Fibroblast of lung (primary cell): ENCODE measurements at places on chromosomes 3 and 15. TPM values are rescaled to one million over a fixed set of nuclear protein-coding genes. Genes with fewer than 3 reads are reported as not detected.

- no peak for DNase-seq
- H3K27me3 ChIP-seq = no peaks in the 10 kb centered on the region
- H3K4me3 ChIP-seq = no peak overlapping the region
- H3K36me3 ChIP-seq = no peaks in the 10 kb centered on the region
- H3K4me1 ChIP-seq = no peaks in the 10 kb centered on the region
Measured at GRCh38 chr3:152037297-152037696, 163.9 kb downstream of the SUCNR1 start.

DNA sequence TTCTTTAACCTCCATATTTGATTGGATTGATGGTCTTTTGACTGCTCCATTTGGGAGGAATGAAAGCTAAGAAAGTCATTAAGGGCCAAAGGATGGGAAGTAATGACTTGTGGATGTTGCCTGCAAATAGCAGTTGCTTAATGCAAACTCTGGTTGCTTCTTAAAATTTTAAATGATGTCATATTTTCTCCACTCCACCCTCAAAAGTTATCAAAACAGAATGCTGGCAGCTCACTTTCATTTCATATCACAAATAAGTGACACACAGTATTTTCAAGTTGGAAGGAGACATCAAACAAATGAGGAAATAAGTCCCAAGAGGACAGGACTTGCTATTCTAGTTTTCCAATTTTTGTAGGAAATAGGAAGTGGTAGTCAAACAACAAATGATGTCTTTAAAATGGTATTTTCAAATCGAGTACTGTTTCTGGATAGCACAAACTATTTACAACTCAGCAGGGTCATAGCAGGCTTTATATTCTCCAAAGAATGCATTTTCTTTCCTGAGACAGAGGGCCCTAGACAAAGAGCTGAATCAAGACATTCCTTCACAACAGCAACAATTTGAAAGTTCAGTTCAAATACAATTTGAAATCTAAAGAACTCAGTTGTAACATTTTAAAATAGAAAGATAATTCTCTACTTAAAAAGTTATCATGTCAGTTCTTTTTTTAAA is 165.1 kb upstream of the UBE2E1 start:
- H3K4me1 ChIP-seq = no peaks in the 10 kb centered on the region
- H3K36me3 ChIP-seq = no peaks in the 10 kb centered on the region
- no peak overlapping the region for H3K27ac ChIP-seq

C2CD4A gene
- not detected in 2 replicates for polyA plus RNA-seq

DNA sequence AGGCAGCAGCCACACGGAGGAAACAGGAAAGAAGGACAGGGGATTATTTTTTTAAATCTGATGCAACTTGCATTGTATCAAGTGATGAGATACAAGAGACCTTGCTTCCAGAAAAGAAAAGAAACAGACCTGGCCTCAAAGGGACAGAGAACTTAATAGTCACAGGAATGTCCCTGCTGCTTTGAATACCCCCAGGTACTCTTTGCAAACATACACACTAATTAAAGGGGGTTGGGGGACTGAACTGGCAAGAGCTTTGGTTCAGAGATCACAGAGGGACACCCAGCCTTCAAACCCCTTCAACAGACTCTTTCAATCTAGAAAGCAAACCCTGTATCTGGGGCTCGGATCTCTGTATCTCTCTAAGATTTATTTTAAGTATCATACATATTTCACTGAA is 18.0 kb downstream of the TNIK start:
- no peak overlapping the region for H3K4me3 ChIP-seq
- H3K27ac ChIP-seq = no peak overlapping the region
- H3K36me3 ChIP-seq = no peaks in the 10 kb centered on the region
- no peaks in the 10 kb centered on the region for H3K27me3 ChIP-seq
- H3K4me1 ChIP-seq = peaks cover 5% of the 10 kb centered on the region

- H3K4me1 ChIP-seq = no peaks in the 10 kb centered on the region
- no peaks in the 10 kb centered on the region for H3K36me3 ChIP-seq
- DNase-seq = peak; percentile 55
- H3K4me3 ChIP-seq = no peak overlapping the region
- H3K27me3 ChIP-seq = peaks cover 32% of the 10 kb centered on the region
Measured at GRCh38 chr3:184506561-184506991, 55.0 kb upstream of the EPHB3 start.

HTR3E gene
- not detected in 2 replicates for polyA plus RNA-seq

GRCh38 chr3:74000725-74001124 is 376.0 kb upstream of the PDZRN3 start:
- no peaks in the 10 kb centered on the region for H3K27me3 ChIP-seq
- H3K27ac ChIP-seq = no peak overlapping the region
- H3K4me1 ChIP-seq = no peaks in the 10 kb centered on the region

DNA sequence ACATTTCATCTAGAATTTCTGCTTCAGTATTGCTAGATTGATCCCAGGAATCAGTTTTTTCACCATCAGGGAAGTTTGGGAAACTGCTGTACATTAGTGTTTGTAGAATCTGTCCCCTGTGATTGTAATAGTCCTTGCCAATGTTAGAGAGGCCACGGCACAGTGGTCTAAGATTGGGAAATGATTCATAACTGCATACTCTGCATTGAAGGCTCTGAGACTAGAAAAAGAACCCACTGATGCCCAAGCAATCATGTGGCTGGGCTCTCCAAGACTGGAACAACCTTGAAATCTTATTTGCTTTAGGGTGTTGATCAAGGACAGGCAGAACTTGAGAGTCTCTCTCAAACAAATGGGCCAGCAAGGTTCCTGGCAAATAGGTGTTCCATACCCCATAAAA is 245.6 kb upstream of the LRTM1 start:
- DNase-seq = no peak
- H3K27ac ChIP-seq = no peak overlapping the region
- no peak overlapping the region for H3K4me3 ChIP-seq
- H3K4me1 ChIP-seq = peaks cover 17% of the 10 kb centered on the region
- H3K36me3 ChIP-seq = no peaks in the 10 kb centered on the region
- H3K27me3 ChIP-seq = no peaks in the 10 kb centered on the region

- no peak overlapping the region for H3K4me3 ChIP-seq
- H3K27me3 ChIP-seq = no peaks in the 10 kb centered on the region
- H3K27ac ChIP-seq = no peak overlapping the region
- DNase-seq = peak; percentile 24
- H3K36me3 ChIP-seq = no peaks in the 10 kb centered on the region
Measured at GRCh38 chr15:55555089-55555488, 33.1 kb downstream of the PYGO1 start.

DNA sequence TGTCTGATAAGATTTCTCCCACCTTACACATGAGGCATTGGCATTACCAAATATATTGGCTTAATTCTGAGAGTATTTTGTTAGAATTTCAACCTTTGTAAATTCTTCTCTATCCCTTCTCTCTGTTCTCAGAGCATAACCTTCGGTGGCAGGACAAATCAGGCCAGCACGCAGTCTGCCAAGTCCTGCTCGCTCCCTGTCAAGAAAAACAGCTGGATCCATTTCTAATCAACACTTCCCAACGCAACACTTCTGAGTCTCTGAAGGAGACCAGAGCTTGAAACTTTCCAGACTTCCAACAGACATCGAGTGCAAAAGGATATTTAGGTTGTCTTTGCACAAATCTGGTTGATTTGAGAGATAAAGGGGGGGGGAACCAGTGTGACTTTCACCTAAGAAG is 125.7 kb downstream of the SV2B start:
- DNase-seq = no peak
- no peak overlapping the region for H3K4me3 ChIP-seq
- no peaks in the 10 kb centered on the region for H3K36me3 ChIP-seq
- no peaks in the 10 kb centered on the region for H3K4me1 ChIP-seq
- H3K27ac ChIP-seq = no peak overlapping the region

NANOGP8 gene
- not detected in 2 replicates for polyA plus RNA-seq

DNA sequence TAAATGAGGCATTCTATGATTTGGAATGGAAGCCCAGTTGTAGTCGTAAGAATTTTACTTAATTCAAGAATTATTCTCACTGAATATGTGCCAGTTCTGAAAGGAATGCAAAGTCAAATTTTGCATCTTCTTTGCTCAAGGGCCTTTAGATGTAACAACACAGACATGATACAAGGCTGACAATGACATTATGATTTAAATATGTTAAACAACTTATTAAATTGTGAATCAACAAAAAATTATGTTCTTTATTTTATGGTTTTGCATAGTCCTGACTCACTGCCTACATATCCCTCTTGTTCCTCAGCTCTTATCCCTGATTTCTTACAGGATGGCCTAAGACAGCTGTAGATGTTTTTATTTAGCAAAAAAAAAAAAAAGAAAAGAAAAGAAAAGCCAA is 170.9 kb upstream of the NR2E3 start:
- no peaks in the 10 kb centered on the region for H3K27me3 ChIP-seq
- H3K36me3 ChIP-seq = no peaks in the 10 kb centered on the region
- no peak for DNase-seq
- no peak overlapping the region for H3K27ac ChIP-seq

ZNF774 gene
- polyA plus RNA-seq = 1.2 and 1.3 TPM in 2 replicates

DNA sequence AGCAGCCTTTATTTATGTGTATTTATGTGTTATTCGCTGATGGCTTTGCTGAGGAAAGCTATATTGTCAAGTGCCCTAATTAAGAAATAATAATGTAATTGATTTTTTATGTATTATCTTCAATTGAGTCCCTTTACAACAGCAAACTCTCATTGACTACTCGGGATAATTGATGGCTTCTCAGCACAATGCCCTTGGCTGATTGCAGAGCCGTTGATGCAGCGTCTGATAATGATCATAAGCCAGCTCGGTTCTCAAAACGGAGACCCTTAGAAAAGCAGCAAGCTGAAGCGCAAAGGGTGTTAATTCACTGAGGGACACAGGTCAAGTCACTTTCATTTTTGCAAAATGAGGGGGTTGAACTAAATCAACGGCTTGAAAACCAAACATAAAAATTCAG is 357.1 kb upstream of the KCNH8 start:
- no peak overlapping the region for H3K4me3 ChIP-seq
- H3K27ac ChIP-seq = no peak overlapping the region
- no peaks in the 10 kb centered on the region for H3K4me1 ChIP-seq

P2RY1 gene
- 0.62 and 1.1 TPM in 2 replicates for polyA plus RNA-seq

DNA sequence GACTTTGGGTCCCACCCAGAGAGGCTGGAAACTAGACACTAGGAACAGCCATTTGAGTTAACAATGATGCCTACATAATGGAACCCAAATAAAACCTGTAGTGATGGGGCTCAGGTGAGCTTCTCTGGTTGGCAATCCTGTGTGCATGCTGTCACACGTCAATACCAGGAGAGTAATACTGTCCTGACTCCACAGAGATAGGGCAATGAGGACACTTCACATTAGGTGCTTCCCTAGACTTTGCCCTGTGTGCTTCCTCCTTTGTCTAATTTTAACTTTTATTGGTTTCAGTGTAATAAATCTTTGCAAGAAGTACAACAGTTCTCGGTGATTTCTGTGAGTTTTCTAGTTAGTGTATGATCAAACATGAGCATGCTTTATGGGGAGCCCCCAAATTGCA is 281.8 kb upstream of the ARRDC4 start:
- no peaks in the 10 kb centered on the region for H3K36me3 ChIP-seq
- no peak overlapping the region for H3K4me3 ChIP-seq
- H3K27me3 ChIP-seq = no peaks in the 10 kb centered on the region
- H3K4me1 ChIP-seq = no peaks in the 10 kb centered on the region
- no peak for DNase-seq
- no peak overlapping the region for H3K27ac ChIP-seq

SEMA3G gene
- polyA plus RNA-seq = 0.02 TPM in 1 of 2 replicates, not detected in the other

GRCh38 chr15:51424780-51425179 is 83.3 kb downstream of the GLDN start:
- no peak overlapping the region for H3K4me3 ChIP-seq
- H3K27me3 ChIP-seq = no peaks in the 10 kb centered on the region
- H3K4me1 ChIP-seq = no peaks in the 10 kb centered on the region
- H3K36me3 ChIP-seq = no peaks in the 10 kb centered on the region

GRCh38 chr3:153210660-153211059 is 48.6 kb downstream of the RAP2B start:
- DNase-seq = no peak
- no peak overlapping the region for H3K27ac ChIP-seq
- H3K27me3 ChIP-seq = no peaks in the 10 kb centered on the region
- no peak overlapping the region for H3K4me3 ChIP-seq

DNA sequence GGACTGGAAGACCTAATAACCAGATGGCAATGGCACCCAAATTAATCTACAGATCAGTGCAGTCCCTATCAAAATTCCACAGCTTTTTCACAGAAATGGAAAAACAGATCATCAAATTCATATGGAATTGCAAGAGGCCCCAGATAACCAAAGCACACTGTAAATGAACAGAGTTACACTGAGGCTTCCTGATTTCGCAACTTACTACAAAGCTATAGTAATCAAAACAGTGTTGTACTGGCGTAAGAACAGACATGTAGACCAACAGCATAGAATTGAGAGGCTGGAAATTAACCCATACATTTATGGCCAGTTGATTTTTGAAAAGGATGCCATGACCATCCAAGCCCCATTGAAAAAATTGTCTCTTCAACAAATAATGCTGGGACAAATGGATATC is 16.2 kb downstream of the XPC start:
- no peaks in the 10 kb centered on the region for H3K27me3 ChIP-seq
- H3K27ac ChIP-seq = no peak overlapping the region
- DNase-seq = no peak
- peaks cover 30% of the 10 kb centered on the region for H3K36me3 ChIP-seq
- no peak overlapping the region for H3K4me3 ChIP-seq

- H3K27ac ChIP-seq = no peak overlapping the region
- no peaks in the 10 kb centered on the region for H3K4me1 ChIP-seq
- no peak for DNase-seq
- H3K36me3 ChIP-seq = no peaks in the 10 kb centered on the region
- no peak overlapping the region for H3K4me3 ChIP-seq
Measured at GRCh38 chr15:52204657-52205056, 13.5 kb upstream of the GNB5 start.

IGSF10 gene
- polyA plus RNA-seq = 2.8 and 5.1 TPM in 2 replicates

DNA sequence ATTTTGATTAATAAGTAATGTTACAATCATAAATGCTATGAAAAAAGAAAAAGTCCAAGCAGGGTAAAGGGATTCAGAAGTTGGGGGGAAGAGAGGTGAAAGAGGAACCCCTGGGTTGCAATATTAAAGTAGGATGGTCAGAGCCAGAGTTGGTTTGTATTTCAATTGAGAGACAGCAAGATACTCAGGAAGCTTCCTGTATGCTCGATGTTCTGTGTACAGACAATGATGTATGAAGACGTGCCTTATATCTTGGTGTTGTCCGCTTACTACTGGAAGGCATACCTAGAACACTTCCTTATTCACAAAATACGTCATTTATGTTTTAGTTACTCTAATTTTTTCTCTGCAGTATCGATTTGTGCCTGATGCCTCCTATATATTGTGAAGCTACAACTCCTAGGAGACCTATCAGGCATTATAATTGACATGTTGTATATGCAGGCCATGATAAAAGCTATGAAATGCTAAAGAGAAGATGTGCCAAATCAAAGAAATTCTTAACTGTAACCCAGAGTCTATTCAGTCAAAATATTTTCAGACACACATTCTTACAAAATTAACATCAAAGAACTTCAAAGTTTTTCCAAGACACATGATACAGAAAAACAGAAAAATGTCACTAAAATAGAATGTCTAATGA is 87.5 kb downstream of the TBL1XR1 start:
- no peaks in the 10 kb centered on the region for H3K4me1 ChIP-seq
- H3K36me3 ChIP-seq = peaks cover 2% of the 10 kb centered on the region
- no peak overlapping the region for H3K27ac ChIP-seq

CPNE4 gene
- polyA plus RNA-seq = not detected in 2 replicates
